ENCODE measurements at places on chromosomes 7 and 10. TPM values are rescaled to one million over a fixed set of nuclear protein-coding genes. Genes with fewer than 3 reads are reported as not detected.

Gene PDLIM1
- 21.5 TPM for total RNA-seq

Gene IFIT5
- total RNA-seq, result 22.2 TPM

Gene TMEM243
- total RNA-seq, result 30.1 TPM

Gene TMEM213
- not detected for total RNA-seq

Gene ADARB2
- total RNA-seq, result 6.7 TPM

Gene GJD4
- not detected for total RNA-seq

Gene CNTNAP2
- 68.8 TPM for total RNA-seq

Gene SLC18A3
- 1.3 TPM for total RNA-seq

Gene CALHM1
- total RNA-seq, result not detected

Gene KAZALD1
- 24.5 TPM for total RNA-seq

Gene CREB5
- total RNA-seq, result 40.2 TPM

Gene VSTM4
- total RNA-seq, result 30.1 TPM

Gene PRRT4
- total RNA-seq, result 6.8 TPM

Gene ADAM12
- total RNA-seq, result 29.9 TPM

Gene TMEM270
- total RNA-seq, result not detected

Gene DMBT1
- total RNA-seq, result 3.1 TPM
